ENCODE measurements at places on chromosomes 1 and 21. TPM values are rescaled to one million over a fixed set of nuclear protein-coding genes. Genes with fewer than 3 reads are reported as not detected.
A peak's percentile ranks its signal among the peaks of the same experiment; 100 is the strongest.

The PADI3 gene
- not detected for total RNA-seq

DNA sequence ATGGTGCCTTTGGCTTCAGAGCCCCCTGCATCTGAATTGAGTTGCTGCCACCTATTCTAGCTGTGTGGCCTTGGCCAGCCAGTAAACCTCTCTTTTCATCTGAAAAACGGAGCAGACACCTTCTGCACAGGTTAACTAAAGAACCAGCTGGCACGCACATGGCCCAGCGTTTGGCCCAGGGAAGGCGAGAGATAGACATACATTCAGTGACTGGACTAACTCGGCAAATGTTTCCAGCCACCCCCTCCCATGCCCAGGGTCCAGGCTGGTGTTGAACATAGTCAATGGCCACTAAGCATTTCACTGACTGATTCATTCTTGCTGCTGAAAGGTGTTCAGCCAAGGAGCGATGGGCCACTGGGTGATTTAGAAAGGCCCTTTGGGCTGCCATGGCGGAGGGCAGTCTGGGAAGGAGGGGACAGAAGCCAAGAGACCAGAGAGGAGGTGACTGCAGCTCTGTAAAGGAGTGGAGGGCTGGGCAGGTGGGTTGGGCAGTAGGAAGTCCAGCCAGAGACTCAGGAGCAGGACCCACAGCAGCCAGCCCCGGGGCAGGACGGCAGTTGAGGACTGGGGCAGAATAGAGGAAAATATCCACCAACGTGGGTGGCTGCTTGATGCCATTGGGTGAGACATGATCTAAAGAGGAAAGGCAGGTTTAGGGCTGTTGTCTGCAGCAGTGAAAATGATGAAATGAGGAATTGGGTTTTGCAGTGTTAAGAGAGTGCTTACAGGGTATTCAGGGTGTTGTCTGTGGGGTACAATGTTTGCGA lies 184.3 kb downstream of the HIVEP3 start:
- DNase-seq = no peak

DNA sequence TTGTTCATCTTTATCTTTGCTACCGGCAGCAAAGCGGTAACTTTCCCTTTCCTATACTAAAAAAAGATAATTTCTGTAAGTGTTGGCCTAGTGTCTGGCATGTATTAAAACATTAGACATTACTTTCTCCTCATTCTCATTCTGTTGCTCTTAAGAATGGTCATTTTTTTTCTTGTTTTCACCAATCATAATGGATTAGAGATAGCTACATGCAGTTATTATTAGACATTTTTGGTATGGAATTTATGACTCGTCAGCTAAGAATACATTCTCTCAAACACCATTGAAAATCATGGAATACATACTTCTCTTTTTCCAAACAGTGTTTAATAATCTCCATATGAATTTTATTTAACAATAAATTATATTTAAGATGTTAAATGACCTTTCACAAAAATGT lies 1154.6 kb downstream of the BRINP3 start:
- no peak for DNase-seq

The NHLH1 gene
- total RNA-seq = not detected

The KLF17 gene
- not detected for total RNA-seq

The SNIP1 gene
- 12.8 TPM for total RNA-seq

The KCNA10 gene
- total RNA-seq = not detected

DNA sequence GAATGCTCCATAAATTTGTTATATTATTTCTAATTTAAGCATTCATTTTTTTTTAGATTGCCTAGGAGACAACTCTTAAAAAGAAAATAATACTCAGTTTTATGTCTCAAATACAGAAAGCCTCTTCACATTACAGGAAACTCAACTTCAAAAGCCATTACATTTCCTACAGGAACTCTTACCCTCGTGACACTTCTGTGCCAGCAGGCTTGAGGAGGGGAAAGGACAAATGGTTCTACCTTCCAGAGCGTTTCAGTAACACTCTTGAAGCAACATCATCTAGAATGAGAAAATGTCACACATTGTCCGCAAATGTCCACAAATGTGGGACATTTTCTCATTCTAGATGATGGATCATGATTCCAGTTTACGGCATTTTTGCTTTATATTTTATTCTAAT lies 51.7 kb downstream of the PTPN14 start:
- DNase-seq = no peak

The HES3 gene
- not detected for total RNA-seq

DNA sequence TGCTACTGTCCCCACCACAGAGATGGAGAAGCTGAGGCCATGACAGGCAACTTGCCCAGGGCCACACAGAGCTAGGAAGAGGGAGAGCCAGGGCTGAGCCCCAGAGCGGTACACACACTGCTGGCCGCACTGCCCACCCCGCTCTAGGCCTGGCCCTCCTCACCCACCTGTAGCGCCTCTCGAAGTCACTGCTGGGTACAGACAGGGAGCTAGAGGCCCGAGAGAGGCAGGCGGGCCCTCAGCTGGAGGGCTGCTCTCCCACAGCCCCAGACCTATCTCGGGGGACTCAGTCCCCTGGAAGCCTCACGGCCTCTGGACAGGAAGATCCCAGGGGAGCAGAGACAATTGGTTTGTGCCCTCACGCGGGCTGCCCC lies 17.3 kb upstream of the PLEKHG5 start:
- DNase-seq = no peak

DNA sequence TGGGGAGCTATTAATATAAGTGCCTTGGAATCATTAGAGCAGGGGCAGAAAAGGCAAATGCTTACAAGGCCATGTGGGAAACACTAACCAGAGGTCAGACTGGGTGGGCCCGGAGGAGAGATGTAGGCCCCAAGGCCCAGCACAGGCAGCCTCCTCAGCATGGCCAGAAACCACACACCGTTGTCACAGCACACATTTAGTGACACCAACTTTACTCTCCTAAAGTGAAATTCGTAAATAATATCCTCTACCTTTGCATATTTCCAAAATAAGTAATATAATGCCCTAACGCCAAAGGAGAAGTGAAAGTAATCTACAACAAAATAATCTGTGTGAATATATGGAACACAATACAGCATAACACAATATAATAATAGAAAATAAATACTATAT lies 62.6 kb downstream of the KIF21B start:
- no peak for DNase-seq

DNA sequence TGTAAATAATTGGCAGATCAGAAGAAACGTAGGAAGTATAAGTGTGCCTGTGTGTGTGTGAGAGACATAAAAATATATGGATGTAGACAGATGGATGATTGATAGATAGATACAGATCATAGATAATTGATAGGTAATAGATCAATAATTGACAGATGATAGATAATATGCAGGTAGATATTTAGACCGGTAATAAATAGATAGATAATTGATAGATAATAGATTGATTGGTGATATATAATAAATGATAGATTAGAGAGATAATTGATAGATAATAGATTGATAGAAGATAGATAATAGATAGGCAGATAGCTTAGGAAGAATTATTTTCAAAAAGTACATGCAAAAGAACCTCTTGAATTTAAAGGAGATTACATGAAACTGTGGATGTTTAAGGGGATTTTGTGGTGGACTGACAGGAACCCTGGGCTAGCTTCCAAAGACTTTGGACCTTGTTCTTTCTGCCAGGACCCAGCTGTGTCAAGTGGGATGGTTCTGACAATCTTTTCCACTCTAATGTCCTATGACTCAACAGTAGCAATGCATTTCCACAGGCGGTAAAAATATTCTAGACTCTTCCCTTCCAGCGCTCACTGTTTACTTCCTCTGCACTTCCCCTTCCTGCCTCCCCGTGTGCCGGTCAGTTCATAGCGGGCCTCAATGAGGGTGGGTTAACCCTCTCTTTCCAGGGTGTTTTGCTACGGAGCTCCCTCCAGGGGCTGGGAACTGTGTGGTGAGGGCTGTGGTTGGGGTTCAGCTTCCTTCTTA lies 39.4 kb downstream of the KCNJ15 start:
- DNase-seq = no peak

DNA sequence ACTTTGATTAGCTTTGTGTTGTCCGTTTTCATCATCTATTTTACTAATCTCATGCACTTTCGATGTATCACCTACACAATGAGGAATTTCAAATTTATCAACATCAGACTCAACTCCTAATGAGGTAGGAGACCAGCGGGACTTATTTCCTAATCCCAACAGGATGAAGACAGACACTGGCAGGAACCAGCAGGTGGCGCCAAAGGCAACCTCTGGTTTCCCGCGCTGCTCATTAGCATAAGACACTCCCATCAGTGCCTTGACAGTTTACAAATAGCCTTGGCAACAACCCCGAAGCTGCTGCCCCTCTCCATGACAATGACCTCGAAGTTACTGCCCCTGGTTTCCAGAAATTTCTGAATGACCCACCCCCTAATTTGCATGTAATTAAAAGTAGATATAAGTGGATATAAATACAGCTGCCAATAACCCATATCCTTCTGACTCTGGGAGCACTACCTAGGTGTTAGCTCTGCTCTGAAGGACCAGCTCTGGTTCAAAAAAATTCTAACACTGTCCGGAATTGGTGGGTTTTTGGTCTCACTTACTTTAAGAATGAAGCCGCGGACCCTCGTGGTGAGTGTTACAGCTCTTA lies 974.8 kb downstream of the ADGRL2 start:
- peak; percentile 9 for DNase-seq

The PAPPA2 gene
- total RNA-seq = 3.3 TPM

GRCh38 chr1:47776667-47777131 lies 220.5 kb downstream of the TRABD2B start:
- DNase-seq = no peak

- DNase-seq = no peak
These were observed 902.9 kb downstream of the LTN1 start for GRCh38 chr21:28089599-28090441.

- DNase-seq = no peak
These were observed 1141.3 kb downstream of the BRINP3 start for GRCh38 chr1:189336115-189337100.

DNA sequence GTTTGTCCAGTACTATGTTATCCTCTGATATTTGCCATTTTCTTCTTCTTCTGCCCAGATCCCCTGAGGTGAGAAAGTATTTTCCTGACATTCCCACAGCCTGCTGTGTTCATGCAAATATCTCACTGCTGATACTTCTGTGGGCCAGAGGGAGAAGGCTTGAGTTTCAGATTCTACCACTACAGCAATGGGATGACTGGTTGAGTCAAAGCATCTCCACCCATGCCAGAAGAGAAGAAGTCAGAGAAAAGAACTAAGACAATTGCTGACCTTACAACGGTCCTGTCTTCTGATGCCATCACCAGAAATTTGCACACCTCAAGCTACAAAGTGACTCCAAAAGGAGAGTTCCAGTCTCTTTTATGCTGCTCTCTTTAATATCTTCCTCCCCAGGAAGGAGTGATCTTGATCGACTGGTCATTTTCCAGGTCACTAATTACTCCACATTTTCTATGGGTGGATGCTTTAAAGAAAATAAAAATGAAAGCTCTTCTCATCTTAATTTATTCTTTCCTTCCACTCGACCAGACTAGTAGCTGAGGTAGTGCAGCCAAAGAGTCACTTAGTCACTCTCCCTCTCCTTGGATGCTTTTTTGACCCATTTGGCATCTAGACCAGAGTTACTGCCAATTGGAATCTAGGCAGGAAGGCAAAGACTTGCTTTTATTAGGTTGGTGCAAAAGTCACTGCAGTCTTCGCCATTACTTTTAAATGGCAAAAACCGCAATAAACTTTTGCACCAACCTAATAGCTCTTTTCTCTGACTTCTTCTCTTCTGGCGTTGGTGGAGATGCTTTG lies 195.1 kb downstream of the PTPRC start:
- DNase-seq = no peak

The CD34 gene
- total RNA-seq = 8.6 TPM

- no peak for DNase-seq
These were observed 169.2 kb upstream of the SGIP1 start for GRCh38 chr1:66364578-66365391.

The OTUD7B gene
- total RNA-seq = 24.3 TPM

DNA sequence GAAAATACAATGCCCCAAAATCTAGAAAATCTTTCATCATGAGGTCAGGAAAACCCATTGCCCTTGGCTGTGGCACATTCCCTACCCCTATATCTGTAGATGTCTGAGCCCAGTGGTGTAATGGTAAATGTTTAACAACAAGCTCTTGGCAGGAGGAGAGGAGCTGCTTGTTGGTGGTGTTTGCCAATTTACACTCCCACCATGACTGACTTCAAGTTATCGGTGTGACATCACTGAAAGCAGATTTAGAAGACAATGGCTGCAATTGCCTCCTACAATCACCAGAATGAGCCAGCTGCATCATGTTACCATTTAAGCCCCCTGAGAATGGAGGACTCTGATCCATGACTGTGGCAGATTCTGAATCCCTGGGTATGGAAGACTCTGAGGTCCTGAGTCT lies 70.9 kb downstream of the SDC3 start:
- DNase-seq = no peak

DNA sequence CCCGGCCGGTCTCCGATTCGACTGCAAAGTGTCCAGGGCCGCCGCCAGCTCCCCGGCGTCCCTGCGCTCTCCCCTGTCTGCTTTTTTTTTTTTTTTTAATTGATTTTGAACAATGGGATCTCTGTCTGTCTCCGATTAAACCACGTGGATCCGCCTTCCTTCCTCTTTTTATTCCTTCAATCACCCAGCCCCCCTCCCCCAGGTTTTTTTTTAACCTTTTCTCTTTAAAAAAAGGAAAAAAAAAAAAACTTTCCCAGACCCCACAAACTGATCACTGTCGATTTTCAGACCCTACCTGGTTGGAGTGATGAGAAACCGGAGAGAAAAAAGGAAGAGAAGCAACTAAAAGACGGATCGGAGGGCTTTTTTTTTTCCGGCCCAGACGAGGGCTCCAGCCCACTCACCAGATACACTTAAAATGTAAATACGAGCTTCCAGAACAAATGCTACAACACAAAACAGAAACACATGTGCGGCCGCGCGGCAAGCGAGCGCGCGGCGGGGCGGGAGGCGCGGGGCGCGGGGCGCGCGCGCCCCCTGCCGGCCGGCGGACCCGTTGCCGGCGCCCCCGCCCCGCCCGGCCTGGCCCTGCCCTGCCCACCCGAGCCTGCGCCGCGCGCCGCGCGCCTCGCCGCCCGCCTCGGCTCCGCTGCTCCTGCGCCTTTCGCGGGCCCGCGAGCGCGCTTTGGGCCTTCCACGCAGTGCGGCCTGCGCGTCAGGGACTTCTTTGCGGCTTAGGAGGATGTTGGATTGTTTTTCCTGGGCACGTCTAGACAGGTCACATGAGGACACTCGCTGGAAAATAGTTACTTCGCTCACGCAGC lies at the start of gene RCC2:
Gene RCC2, minus strand, starts transcription at position 428 of the 824 bp plus-strand sequence. CDS start 1,163 bp downstream, outside the sequence.
- DNase-seq = peak; percentile 67

DNA sequence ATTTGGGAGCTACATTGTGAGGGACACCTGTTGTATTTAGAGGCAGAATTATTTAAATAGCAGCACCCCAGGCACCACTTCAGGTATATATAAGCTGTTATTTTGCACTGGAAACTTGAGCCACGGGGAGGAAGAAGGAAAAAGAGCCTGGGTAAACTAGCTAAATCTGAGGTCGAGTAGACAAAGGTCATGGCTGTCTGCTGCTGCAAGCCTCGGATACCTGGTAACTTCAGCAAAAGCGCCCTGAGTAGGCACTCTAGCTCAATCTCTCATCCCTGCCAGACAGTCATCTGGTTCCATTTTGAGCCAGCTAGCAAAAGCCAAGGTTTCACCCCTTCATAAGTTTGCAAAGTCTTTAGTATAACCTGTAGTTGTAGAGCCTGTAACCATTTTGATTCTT lies 101.9 kb upstream of the ZNF644 start:
- no peak for DNase-seq

The OR2T11 gene
- total RNA-seq = not detected

- DNase-seq = peak; percentile 94
These were observed at the start of gene EPHA2 for GRCh38 chr1:16155537-16156410. EPHA2 (minus strand) TSS chr1:16156069; CDS start chr1:16155932, 137 bp downstream.

The BEND5 gene
- total RNA-seq = not detected

The DIP2A gene
- 121 TPM for total RNA-seq

GRCh38 chr1:246000638-246001015 lies 506.5 kb downstream of the SMYD3 start:
- DNase-seq = no peak
